Karpas-422 (cell line): ENCODE measurements at places on chromosomes 7 and 10. TPM values are rescaled to one million over a fixed set of nuclear protein-coding genes. Genes with fewer than 3 reads are reported as not detected.

GRCh38 chr7:19677180-19677579, 31.7 kb downstream of the POLR1F start:
- no peak for DNase-seq

- no peak for DNase-seq
Observed at GRCh38 chr10:43344051-43344450, 27.4 kb upstream of the FXYD4 start.

GRCh38 chr10:8360814-8361509, 306.5 kb downstream of the GATA3 start:
- no peak for DNase-seq

GRCh38 chr10:86770412-86770960, 14.1 kb downstream of the BMPR1A start:
- no peak for DNase-seq

DNA sequence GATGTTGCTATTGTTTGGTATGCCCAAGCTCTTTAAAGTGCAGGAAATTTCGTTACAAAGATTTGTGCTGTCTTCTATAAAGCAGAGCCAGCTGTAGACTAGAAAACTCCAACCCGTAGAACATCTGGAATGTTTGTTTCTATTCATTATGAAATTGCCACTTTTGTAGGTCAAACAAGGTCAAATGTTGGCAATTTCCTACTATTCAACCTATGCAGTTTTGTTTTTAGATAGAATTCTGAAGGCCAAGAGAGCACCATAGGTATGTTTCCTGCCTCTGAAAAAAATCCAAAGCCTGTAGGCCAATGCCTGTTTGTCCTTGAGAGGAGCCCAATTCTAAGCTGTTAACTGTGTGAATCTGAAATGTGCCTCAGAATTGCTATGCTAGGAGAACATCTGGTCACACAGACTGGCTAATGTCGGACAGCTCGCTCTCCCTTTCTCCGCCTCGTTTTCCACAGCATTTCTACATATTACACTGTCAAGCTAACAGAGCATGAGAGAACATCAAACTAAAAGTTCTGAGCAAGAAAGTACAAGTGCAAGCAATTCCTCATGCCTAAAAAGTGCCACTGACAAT, 267.2 kb upstream of the LRGUK start:
- no peak for DNase-seq

The NPFFR1 gene
- total RNA-seq, result not detected in 2 replicates

The CALML5 gene
- total RNA-seq, result not detected in 2 replicates

DNA sequence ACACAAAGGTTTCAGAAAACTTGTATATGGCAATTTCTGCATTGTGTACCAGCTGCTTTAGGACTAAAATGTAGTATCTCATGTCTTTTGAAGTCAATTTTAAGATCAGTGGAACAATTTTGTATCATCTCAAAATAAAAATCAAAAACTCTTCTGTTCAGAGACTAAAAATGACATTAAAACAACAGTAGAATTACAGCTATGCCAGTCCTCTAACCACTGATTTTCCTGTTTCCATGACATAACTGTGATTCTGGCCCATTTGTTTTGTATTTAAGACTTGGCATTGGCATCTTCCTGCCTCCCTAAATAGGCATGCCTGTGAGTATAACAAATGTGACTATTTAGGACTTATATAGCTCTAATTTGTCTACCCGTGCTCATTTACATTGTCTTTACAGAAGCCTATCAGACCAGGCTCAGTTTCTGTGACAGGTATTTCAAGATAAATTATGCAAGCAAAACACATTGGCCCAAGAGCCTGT, 29.1 kb upstream of the VPS41 start:
- no peak for DNase-seq

- no peak for DNase-seq
Observed at GRCh38 chr10:123013456-123014419, 4.9 kb downstream of the ACADSB start.

GRCh38 chr7:18679261-18679660, 183.7 kb downstream of the HDAC9 start:
- no peak for DNase-seq

The SLC29A4 gene
- total RNA-seq, result not detected in 2 replicates

The CALD1 gene
- total RNA-seq, result 1.0 TPM in 1 of 2 replicates, not detected in the other

GRCh38 chr7:137987968-137988367, 13.9 kb downstream of the CREB3L2 start:
- DNase-seq, result no peak

The ANAPC16 gene
- 90.4 and 129 TPM in 2 replicates for total RNA-seq

- no peak for DNase-seq
Observed at GRCh38 chr7:128406314-128407232, 3.2 kb downstream of the IMPDH1 start.

The ATE1 gene
- 43.9 and 72.6 TPM in 2 replicates for total RNA-seq

- peak; percentile 10 for DNase-seq
Observed at GRCh38 chr10:62016623-62017490, 115.4 kb downstream of the ARID5B start.

- DNase-seq, result no peak
Observed at GRCh38 chr7:130364451-130364850, 15.8 kb upstream of the CPA1 start.

- no peak for DNase-seq
Observed at GRCh38 chr10:23379686-23380085, 35.1 kb upstream of the C10orf67 start.

- DNase-seq, result no peak
Observed at GRCh38 chr10:20954519-20954918, 57.4 kb upstream of the NEBL start.

The TMEM176A gene
- total RNA-seq, result not detected in 2 replicates

The WNT2 gene
- total RNA-seq, result not detected in 2 replicates

DNA sequence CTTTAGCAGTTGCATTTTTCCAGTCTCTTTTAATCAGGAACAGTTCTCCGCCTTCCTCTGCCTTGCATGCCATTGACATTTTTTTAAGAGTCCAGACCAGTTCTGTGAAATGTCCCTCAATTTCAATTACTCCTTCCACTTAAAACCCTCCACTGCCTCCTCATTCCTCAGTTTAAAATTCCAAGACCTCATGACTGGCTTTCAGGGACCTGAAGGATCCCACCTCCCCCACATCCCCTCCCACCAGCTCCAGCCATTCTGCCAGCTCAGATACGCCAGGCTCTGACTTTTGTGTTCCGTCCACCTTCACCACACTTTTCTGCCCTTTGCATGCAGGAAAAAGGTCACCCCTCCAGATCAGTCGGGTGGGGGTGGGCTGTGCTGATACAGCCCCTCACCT, 8.7 kb downstream of the TNRC18 start:
- DNase-seq, result no peak

- no peak for DNase-seq
Observed at GRCh38 chr10:60369547-60369930, 20.1 kb downstream of the ANK3 start.

DNA sequence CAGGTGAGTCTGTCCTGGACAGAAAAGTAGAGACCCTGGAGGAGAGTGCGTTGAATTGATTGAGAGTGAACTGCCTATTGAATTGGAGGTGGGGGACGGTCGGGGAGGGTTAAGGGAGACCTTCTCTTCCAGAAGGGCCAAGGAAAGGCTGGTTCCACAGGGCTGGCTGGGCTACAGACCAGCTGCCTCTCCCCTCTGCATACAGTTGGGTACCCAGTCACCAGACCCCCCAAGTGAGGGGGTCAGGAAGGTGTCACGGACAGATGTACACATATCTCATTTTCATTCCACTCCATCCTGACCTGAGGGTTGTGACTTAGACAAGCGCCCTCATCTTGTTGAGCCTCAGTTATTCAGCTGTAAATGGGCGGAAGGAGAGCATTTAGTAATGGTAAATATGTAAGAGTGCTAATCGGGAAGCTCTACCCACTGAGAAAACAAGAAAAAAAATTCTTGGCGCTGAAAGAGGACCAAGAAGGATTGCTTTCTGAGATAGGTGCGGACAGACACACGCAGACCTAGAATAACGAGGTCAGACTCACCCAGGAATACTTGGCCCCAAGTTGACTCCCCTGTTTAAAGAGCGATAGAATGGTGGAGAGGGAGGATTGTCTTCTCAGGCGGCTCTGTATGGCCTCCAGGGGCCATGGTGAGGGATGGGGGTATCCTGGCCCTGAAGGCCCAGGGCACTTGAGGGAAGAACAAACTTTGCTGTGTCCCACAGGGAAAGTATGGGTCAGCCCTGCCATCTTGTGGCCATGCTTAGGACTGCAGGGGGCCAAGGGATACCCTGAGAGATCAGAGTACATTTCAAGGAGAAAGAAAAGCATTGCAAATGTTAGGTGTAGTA, 7.2 kb upstream of the MBL2 start:
- DNase-seq, result peak; percentile 83

The RPP30 gene
- total RNA-seq, result 18.9 and 23.3 TPM in 2 replicates

The ARHGEF5 gene
- total RNA-seq, result not detected in 2 replicates

The TRIM8 gene
- 94.4 and 111 TPM in 2 replicates for total RNA-seq

DNA sequence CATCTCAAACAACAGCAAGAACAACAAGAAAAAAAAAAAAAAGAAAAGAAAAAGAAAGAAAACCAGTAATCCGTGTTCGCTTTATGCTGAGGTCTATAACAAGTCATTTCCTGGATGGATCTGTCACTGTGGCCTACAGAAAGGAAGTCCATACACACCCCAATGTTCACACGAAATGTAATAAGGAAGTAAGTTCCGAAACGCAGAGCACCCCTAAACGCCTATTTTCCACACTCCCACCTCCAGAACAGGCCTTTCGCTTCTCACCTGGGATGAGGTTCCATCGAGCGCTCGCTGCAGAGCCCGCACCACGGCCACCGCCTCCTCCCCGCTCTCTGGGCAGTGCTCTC, 735 bp downstream of the ZNF394 start:
- peak; percentile 55 for DNase-seq

DNA sequence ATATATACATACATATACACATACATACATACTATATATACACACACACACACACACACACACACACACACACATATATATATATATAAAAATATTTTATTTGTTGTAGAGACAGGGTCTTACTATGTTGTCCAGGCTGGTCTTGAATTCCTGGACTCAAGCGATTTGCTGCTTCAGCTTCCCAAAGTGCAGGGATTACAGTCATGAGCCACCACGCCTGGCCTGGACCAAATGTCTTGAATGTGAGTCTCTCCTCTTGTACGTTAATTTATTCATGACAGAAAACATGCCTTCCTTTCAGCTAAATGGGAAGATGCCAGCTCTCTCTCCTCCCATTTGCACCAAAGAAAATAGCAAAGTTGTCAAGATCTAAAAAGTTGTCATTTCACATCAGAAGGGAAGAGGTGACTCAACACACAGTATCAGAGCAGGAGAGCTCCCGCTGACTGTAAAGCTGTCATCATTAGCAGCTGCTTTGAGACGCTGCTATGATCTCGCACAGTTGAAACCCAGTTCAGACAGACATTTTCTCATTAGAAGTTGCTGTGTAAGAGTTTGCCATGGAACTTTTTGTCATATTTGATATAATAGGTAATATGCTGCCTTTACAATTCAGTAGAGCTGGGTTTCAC, 224.3 kb downstream of the SFMBT2 start:
- DNase-seq, result no peak

- DNase-seq, result no peak
Observed at GRCh38 chr10:78568620-78569019, 500.1 kb upstream of the ZMIZ1 start.

The PLEKHA1 gene
- total RNA-seq, result 1.0 and 7.3 TPM in 2 replicates

- DNase-seq, result no peak
Observed at GRCh38 chr7:132846086-132846485, 235.8 kb downstream of the CHCHD3 start.

DNA sequence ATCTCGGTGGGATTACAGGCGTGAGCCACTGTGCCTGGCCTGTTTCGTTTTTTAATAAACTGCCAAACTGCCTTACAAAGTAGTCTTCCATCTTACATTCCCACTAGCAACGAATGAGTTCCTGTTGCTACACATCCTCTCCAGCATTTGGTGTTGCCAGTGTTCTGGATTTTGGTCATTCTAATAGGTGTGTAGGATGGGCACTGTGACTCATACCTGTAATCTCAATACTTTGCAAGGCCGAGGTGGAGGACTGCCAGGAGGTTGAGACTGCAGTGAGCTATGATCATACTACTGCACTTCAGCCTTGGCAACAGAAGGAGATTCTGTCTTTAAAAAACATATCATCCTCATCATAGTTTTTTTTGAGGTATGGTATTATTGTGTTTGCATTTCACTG, 21.4 kb upstream of the RSBN1L start:
- no peak for DNase-seq

DNA sequence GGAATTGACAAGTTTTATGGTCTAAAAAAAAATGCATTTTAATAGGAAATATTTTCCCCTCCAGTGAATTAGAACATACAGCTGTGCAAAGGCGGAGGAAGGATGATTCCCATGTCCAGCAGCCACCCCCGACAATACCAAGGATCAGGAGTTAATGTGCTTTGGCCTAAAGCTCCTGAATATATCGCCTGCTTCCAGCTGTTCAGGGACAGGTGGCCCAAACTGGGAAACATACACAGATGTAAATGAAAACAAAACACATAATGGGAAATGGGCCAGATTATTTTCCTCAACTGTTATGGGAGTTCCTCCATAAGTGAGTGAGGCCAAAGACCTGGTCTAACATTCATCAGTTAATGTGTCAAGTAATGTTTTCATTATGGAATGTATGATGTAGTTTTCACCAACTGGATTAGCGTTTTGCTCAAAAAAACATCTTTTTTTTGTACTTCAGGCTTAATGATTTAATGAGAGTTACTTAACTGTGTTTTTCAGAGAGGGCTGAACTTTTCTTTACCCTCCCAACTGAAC, 55.1 kb upstream of the LAMB1 start:
- DNase-seq, result no peak

The C10orf105 gene
- total RNA-seq, result not detected in 2 replicates

The ZNF239 gene
- total RNA-seq, result 4.7 and 11.9 TPM in 2 replicates

DNA sequence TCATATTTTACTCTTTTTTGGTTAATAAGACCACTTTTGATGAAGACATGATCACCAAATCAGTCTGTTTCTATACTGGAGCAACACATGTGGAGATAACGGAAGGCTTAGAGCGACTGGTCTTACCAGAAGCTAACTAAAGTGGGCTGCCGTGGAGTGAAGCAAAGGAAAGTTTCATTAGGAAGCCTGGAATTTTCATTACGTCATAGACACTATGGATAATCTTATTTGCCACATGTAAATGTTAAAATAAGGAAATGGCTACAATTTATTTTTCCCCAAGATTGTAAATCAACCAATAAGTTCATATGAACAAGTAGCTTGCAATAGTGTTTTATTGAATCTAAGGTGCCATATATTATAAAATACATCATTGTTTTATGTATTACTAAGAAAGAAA, 185.4 kb downstream of the PHTF2 start:
- DNase-seq, result no peak

- no peak for DNase-seq
Observed at GRCh38 chr10:56068040-56068439, 293.0 kb downstream of the ZWINT start.

- DNase-seq, result no peak
Observed at GRCh38 chr7:124720195-124720594, 45.4 kb downstream of the GPR37 start.

GRCh38 chr10:34698979-34699378, 116.1 kb downstream of the PARD3 start:
- DNase-seq, result no peak

- DNase-seq, result peak; percentile 92
Observed at GRCh38 chr10:111338805-111339204, 262.0 kb downstream of the ADRA2A start.
